ENCODE measurements at places on chromosomes 11 and 22.

DNA sequence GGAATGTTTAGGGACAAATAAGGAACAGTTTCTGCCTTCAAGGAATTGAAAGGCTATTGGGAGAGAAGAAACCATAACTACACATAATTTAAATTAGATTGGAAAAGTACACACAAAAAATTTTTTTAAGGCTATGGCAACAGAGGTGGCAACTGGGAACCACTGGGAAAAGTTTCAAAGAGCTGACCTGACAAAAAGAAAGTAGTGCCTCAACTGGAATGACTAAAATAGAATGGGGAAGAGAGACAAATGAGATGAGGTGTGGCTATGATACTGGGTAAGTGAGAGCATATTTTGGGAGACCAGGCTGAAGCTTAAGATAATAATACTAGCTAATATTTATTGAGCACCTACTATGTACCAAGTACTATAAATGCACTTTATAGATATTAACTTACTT, 2.9 kb upstream of the AKIP1 start:
- no peak for DNase-seq

- DNase-seq = no peak
Measured at GRCh38 chr22:24510637-24511625, 15.8 kb downstream of the UPB1 start.

- no peak for DNase-seq
Measured at GRCh38 chr11:110526323-110526722, 96.6 kb downstream of the FDX1 start.

- no peak for DNase-seq
Measured at GRCh38 chr11:456533-456932, 6.5 kb downstream of the PTDSS2 start.

DNA sequence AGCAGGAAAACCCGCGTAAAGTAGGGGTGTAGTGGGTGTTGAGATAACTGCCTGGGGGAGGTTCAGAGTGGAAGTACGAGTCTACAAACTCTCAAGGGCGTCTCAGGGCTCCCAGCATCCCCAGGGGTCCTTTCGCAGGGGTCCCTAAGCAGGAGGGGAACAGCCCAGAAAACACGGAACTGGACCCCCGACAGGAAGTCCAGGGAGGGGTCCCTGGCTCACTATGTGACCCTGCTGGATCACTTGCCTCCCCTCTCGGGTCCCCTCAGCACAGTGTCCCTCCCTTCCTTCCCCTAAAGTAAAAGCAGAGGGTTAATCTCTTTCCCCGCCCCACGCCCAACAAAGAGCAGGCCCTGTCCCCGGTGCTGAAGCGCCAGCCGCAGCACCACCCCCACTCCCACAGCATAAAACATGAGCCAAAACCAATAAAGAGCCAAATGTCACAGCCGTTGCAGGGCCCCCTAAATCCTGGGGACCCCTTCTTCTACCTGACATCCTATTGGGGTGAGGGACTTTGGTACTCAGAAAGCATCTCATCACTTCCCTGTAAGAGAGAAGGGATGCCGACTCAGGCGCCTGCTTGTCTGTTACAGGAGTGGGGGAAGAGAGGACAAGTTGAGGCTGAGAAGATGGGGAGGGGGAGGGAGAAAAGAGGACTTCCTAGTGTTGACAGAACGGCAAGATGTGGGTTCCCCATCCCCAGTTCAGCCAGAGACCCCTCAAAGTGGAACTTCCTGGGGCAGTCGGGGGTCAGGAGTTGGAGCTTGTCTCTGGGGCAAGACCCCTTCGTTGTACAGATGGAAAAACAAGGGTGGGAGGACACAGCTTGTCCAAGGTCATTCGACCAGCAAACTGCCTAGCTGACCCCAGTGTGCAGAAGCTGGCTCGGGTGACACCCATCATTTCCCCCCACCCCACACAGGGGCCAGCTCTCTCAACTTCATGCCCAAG, 1.4 kb upstream of the NEFH start:
- no peak for DNase-seq

DNA sequence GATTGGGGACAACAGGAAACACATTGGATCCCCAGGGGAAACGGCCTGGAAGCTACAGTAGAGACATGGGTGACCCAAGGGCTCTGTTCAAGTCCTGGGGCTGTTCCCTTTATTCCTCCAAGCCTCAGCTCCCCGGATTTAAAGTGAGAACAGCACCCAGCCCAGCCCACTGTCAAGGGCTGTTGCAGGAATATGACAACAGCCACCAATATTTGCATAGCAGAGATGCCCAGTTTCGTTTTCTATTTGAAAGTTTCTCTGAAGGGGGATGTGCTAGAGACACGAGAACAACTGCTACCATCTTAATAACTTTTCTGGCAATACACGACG, 81.1 kb upstream of the WNT7B start:
- DNase-seq = no peak

DNA sequence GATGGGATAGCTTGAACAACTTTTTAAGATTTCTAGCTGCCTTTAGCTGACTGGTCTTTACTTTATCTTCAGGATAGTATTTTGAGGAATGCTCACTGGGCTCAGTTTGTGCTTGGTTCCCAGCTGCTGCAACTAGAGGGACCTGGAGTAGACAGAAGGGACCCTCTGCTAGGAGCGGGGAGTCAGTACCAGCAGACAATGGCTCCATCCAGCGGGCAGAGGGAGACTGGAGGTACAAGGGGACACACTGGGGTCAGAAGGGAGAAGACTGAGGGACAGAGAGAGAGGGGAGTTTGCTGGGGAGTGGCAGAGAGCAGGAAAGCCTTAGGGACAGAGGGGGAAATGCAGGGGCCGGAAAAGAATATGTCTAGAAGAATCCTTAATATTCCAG, 22.0 kb upstream of the ACER3 start:
- no peak for DNase-seq

GRCh38 chr22:39454385-39454871, 2.4 kb upstream of the MGAT3 start:
- DNase-seq = no peak

Data from stimulated activated CD8-positive, alpha-beta memory T cell treated with anti-CD3 and anti-CD28 coated beads, Interleukin-12 subunit alpha, Interleukin-12 subunit beta, amount 100 ng/mL, for 1 hour (primary cell).